ENCODE measurements at places on chromosomes 1 and 21.

DNA sequence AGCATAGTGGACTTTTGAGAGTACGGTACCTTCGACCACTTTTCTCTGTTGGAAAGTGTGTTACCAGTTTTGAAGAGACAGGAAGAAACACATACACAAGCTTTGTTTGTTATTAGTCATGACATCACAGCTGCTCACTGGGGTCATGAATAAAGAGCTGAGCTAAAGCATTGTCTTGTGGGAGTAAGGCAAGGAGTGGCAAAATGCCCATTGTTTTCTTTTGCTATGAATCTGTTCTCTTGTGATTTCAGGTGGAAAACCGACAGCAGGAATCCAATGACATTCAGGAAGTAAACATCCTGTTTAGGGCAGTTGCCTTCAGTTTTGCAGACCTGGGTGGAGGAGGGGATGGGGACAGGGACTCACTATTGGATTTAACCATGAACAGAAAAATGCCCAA is 66.2 kb downstream of the RGL1 start:
- DNase-seq: no peak

DNA sequence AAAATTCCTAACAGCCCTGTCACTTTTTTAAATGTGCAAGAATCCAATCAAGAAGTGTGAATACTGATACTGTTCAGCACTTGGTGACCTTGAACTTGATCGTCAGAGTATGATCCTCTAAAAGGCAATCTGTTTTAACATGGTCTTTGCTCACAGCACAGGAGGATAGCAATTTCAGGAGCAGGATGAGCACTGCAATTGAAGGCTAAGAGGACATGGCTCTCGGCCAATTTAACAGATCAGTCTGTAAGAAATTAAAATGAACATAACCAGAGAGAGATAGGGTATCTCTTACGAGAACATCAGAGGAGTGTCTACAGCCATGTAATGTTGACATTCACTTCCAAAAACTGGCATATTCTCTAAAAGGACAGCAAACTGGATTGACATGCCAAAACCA is 243.1 kb downstream of the LTN1 start:
- DNase-seq: no peak

- no peak for DNase-seq
These were observed 35.0 kb downstream of the BATF3 start for GRCh38 chr1:212664409-212665199.

- DNase-seq: no peak
These were observed 4.8 kb downstream of the PSMD4 start for GRCh38 chr1:151259351-151259750.

DNA sequence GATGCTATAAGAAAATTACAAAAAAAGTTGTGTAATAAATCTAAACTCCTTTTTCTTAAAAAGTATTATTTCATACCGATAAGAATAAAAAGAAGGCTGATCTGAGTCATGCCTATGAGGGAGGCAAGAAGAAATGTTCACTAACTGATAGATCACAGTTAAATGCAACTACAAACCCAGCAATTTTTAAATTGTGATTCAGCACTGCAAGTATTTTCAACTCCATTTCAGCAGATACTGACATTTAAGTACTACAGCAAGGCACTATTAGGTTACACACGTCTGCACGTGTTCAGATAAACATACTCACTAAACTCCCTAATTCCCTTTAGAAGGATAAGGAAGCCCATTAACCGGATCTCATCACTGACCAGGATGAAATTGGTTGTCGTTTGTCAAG is 213.3 kb upstream of the ZRANB2 start:
- no peak for DNase-seq

GRCh38 chr1:25773441-25774125 is 26.4 kb upstream of the SELENON start:
- DNase-seq: no peak

DNA sequence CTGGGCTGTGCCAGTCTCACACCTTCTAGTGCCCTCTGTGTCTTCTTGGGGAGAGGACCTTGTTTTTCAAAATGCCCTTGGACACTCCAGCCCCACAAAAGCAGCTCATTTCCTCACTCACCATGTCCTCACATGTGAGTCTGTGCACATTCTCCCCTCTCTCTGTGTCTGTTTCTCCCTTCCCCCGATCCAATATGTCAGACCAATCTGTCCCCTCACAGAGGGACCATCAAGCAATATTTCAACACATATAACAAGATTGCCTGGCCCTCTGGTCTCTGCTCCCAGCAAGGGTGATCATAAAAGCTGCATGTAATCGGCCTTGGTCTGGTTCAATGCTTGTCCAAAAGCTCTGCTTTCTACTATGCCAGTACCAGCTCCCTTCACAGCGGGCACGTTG is 261.2 kb downstream of the MATN1 start:
- DNase-seq: no peak

GRCh38 chr1:25893116-25893515 is 13.1 kb downstream of the STMN1 start:
- no peak for DNase-seq

DNA sequence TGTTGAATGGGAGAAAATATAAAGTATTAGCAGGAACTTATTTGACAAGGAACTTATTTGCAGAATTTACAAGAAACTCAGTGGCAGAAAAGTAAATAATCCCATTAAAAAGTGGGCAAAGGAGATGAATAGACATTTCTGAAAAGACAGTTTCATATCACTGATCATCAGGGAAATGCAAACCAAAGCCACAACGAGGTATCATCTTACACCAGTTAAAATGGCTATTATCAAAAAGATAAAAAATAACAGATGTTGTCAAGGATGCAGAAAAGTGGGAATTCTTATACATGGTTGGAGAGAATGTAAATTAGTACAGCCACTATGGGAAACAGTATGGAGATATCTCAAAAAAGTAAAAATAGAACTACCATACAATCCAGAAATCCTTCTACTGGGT is 61.0 kb downstream of the SYT14 start:
- DNase-seq: no peak

- no peak for DNase-seq
These were observed 60.5 kb downstream of the SYT2 start for GRCh38 chr1:202649553-202650392.

- DNase-seq: no peak
These were observed 22.8 kb downstream of the IFI44 start for GRCh38 chr1:78672428-78672827.

- no peak for DNase-seq
These were observed 24.7 kb downstream of the SLC6A17 start for GRCh38 chr1:110174961-110175360.

DNA sequence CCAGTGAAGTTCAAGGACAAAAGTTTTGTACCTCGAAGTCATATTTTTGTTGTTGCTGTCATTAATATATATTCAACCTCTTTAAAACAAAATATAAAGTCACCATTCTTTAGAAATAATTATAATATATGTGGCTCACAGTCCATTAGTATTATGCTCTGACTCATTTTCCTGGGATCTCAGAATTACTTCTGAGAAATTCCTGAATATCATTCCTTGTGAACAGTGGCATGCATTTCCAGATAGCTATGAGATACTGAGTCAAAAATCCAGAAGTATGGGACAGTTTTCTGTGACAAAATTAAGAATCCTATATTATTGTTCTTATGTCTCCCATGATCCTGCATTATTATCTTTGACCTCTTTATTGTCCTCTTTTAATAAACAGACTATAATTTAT is 13.8 kb upstream of the RGS21 start:
- no peak for DNase-seq

GRCh38 chr21:41874611-41875010 is 4.5 kb downstream of the PRDM15 start:
- DNase-seq: no peak

GRCh38 chr1:226798427-226799411 is 59.6 kb upstream of the ITPKB start:
- no peak for DNase-seq

DNA sequence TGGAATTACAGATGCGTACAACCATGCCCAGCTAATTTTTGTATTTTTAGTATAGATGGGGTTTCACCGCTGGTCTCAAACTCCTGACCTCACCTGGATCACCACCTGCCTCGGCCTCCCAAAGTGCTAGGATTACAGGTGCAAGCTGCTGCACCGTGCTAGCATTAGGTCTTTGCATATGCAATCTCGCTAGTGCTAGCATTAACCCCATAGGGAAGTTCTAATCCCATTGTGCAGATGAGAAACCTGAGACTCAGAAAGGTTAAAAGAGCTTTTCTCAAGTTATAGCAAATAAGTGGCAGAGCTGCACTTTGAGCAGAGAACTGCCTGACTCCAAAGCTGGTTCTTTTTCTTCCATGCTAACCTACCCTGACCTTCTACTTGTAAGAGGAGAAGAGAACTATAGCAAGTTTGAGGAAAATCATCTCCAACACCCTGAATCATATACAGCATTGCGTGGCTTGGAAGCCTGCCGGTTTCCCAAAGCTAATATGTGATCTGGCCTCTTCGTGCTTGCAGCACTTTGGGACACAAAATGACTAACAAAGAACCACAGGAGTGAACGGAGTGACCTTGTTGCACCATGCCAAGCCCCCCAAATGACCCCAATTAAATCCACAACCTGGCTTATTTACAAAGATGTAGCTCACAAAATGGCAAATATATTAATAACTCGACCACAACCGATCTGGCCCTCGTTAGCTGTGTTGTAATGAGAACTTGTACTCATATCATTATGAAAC is 185.1 kb downstream of the TM2D1 start:
- no peak for DNase-seq

GRCh38 chr1:12371053-12371452 is 141.2 kb downstream of the VPS13D start:
- no peak for DNase-seq

GRCh38 chr21:35738347-35738961 is 321.9 kb downstream of the SETD4 start:
- no peak for DNase-seq

GRCh38 chr1:38991638-38992411 is 749 bp downstream of the AKIRIN1 start:
- peak; percentile 45 for DNase-seq

GRCh38 chr1:40143891-40144575 is 17.2 kb upstream of the RLF start:
- DNase-seq: peak; percentile 70

- peak; percentile 49 for DNase-seq
These were observed 46.6 kb upstream of the GPR37L1 start for GRCh38 chr1:202076050-202076511.

DNA sequence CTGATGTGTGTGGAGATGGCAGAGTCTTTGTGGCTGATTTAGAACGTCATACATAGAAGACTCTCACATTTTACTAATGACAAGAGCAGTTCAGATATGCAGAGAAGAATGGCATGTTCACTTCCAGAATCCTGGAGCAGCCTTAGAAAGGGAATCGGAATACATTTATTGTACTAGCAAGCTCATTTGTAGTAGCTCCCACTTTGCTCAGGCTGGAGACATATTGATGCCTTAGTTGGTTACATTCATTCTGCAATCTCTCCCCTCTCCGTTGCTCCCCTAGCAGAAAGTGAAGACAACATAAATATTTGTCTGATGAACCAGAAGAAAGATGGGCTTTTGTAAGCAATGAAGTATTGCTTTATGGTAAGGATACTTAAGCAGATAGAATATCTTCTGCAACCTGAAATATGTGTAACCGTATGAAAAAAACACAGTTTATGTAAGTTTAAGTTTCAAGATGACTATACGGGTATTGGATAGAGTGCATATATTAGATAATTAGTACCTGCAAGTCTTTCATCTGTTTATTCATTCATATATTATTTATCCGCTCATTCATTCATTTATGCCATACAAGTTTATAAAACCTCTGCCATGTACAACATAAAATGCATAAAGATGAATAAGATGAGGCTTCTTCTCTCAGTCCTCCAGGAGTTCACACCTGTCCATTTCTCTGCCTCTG is 135.7 kb downstream of the CNIH3 start:
- DNase-seq: no peak

- no peak for DNase-seq
These were observed 22.7 kb upstream of the ACBD6 start for GRCh38 chr1:180524915-180525714.

DNA sequence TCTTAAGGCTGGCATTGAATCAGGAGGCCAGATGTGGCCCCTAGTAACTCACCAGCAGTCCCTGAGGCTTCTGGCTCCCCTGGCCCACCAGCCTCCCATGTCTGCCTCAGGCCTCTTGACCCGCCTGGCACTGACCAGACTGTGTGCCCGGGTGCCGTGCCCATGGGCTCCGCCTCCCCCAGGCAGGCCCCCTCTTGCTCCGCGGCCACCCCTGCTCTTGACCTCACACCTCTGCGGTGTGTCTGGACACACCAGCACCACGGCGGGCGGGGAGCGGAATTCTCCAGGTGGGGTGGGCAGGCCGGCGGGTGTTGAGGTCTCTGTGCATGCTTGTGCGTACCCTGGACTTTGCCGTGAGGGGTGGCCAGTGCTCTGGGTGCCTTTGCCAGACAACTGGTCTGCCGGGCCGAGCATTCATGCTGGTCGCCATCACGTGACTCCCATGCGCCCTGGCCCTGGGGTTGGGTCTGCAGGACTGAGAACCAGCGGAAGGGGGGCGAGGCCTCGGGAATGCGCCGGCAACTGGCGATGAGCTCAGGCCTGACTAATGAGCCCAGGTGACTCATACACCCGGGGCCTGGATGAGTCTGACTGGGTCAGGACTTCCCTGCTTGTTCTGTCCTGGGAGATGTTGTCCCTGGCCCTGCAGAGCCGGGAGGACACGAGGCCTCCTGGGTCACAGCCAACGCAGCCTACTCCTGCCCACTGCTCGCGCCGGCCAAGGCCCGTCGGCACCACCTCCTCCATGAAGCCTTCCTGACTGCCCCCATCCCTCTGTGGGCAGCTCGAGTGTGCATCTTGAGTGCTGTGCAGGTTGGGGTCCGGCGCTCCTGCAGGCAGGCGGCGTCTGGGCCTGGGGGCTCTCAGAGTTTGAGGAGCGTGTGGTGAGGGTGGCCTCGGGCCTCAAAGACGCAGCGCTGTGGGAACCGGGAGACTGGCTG is 22.6 kb downstream of the COL18A1 start:
- no peak for DNase-seq

DNA sequence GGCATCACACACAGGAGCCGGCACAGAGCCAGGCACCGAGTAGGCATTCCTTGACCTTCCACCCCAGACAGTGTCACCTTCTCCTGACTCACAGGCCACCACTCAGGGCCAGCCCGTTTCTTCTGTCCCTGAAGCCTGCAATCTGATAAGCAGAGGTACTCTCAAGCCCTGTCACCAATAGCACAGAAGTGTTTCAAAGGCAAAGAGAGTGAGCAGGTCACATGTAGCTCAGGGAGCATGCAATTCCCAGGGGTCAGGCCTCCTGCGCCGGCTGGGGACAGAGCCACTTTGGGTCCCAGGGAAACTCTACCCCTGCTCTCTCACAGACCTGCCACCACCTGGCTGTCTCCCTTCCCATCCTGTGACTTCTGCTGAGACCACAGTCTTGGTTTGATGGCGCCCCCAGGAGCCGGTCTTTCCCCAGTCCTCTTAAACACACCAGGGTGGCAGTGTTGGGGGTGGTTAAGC is 13.2 kb downstream of the CAPN9 start:
- no peak for DNase-seq

DNA sequence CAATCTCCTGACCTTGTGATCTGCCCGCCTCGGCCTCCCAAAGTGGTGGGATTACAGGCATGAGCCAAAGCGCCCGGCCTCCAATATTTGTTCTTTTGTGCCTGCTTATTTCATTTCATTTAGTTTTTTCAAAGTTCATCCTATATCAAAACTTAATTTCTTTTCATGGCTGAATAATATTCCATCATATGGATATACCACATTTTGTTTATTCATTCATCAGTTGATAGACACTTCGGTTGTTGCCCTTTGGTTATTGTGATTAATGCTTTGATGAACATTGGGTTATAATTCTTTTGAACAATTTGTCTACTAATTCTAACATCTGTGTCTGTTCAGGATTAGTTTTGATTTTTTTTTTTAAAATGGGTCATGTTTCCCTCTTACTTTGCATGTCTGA is 41.7 kb downstream of the SFPQ start:
- DNase-seq: no peak

All from NCI-H526 treated with DMSO at 0.1 percent for 48 hours (cell line).